ENCODE measurements at places on chromosomes 5 and 9. TPM values are rescaled to one million over a fixed set of nuclear protein-coding genes. Genes with fewer than 3 reads are reported as not detected.

The CAMK4 gene
- total RNA-seq, result 54.4 TPM

The DNM1 gene
- total RNA-seq, result 0.21 TPM

- no peaks in the 10 kb centered on the region for H3K36me3 ChIP-seq
- no peaks in the 10 kb centered on the region for H3K4me1 ChIP-seq
- DNase-seq, result no peak
- no peak overlapping the region for H3K27ac ChIP-seq
- no peaks in the 10 kb centered on the region for H3K27me3 ChIP-seq
Observed at GRCh38 chr9:81776834-81777233, 87.5 kb upstream of the TLE1 start.

The SHROOM1 gene
- total RNA-seq, result 3.2 TPM

The NUTM2G gene
- total RNA-seq, result not detected

The IFNA2 gene
- total RNA-seq, result not detected
